ENCODE measurements at places on chromosomes 3 and 15. TPM values are rescaled to one million over a fixed set of nuclear protein-coding genes. Genes with fewer than 3 reads are reported as not detected.

DNA sequence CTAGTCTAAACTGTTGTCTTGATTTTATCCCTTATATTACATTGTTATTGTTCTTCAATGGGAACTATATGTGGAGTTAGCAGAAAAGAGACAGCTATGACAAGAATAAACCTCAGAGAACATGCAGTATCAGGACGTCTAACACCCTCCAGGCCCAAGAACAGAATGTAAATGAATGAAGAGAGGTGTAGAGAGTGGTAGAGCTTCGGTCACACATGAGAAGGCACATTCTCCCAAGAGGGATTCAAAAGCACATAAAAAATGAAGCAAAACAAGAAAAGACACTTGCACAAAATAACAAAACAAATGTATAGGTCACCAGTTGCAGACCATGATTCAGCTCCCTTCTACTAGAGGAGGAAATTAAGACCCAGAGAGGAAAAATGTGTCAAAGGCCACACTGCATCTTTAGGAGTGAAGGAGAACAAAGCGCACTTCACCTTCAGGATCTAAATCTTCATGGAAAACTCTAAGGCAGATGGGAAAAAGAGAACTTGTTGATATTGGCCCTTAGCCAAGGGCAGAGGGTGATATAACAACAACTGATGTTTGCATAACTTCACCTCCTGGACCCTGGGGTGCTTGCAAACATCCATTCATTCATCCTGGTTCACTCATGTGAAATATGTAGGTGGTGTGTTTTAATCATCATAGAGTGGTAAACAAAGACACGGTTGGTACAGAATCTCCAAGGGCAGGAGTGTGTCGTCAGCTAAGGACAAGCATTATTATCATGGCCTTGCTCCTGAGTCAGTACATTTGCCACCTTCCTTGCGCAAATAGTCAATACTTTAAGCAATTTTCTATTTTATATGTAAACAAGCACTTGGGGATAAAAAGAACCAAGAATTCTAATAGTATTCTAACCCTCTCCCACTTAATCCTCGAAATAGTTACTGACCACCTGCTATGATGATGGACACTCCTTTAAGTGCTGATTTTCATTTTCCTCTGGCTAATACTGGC lies 8.8 kb downstream of the NEK10 start:
- peak; percentile 7 for DNase-seq

GRCh38 chr3:18234717-18235335 lies 190.3 kb downstream of the SATB1 start:
- DNase-seq: no peak

Gene LRTM1
- 13.4 TPM for total RNA-seq

GRCh38 chr15:63880744-63881143 lies 47.0 kb upstream of the HERC1 start:
- no peak for DNase-seq

Gene SV2B
- 4.5 TPM for total RNA-seq
